IMR-90 (cell line): ENCODE measurements at places on chromosomes 5 and 9.

DNA sequence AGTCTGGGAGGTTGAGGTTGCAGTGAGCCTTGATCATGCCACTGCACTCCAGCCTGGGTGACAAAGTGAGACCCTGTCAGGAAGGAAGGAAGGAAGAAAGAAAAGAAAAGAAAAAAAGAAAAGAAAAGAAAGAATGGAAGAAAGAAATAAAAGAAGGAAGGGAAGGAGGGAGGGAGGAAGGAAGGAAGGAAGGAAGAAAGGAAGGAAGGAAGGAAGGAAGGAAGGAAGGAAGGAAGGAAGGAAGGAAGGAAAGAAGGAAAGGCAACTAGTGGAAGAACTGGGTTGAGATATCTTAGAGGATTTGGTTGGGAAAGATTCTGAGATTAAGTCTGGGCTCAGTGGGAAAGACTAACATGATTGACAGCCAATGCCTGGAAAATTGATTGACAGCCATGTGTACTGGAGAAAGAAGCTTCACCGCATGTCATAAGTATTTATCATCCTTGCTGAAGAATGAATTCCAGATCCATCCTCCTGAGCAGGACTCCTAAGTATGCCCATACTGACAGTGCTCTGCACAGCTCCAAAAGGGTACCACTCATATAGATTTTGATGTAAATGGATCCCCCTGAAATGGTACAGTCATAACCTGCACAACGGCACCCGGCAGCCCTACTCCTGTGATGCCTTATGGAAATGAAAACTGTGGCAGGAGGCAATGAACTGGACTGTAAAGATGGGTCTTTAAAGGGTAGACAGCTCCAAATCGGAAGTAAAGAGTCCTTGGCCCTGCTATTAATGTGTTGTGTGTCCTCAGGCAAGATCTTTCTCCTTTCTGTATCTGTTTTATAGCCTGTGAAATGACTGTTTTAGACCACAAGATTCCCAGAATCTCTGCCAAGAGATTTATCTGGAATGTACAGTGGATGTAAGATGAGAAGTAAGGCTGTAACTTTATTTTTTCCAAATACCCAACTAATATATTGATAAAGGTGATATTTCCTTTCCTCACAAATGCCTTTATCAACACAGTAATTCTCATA is 16.9 kb upstream of the ADRA1B start:
- DNase-seq = peak; percentile 70
- H3K4me1 ChIP-seq = peaks cover 4% of the 10 kb centered on the region
- H3K4me3 ChIP-seq = no peak overlapping the region

- no peak overlapping the region for H3K27ac ChIP-seq
- no peaks in the 10 kb centered on the region for H3K4me1 ChIP-seq
- peaks cover 11% of the 10 kb centered on the region for H3K27me3 ChIP-seq
- no peak for DNase-seq
- H3K4me3 ChIP-seq = no peak overlapping the region
Observed at GRCh38 chr5:36310138-36310537, 8.4 kb upstream of the RANBP3L start.

- H3K27me3 ChIP-seq = no peaks in the 10 kb centered on the region
- no peak for DNase-seq
- no peaks in the 10 kb centered on the region for H3K36me3 ChIP-seq
Observed at GRCh38 chr5:75993643-75994520, 89.3 kb upstream of the SV2C start.

GRCh38 chr5:106675687-106676086 is 995.0 kb downstream of the EFNA5 start:
- no peak overlapping the region for H3K27ac ChIP-seq
- no peaks in the 10 kb centered on the region for H3K27me3 ChIP-seq
- no peak overlapping the region for H3K4me3 ChIP-seq
- H3K36me3 ChIP-seq = no peaks in the 10 kb centered on the region
- DNase-seq = peak; percentile 19

DNA sequence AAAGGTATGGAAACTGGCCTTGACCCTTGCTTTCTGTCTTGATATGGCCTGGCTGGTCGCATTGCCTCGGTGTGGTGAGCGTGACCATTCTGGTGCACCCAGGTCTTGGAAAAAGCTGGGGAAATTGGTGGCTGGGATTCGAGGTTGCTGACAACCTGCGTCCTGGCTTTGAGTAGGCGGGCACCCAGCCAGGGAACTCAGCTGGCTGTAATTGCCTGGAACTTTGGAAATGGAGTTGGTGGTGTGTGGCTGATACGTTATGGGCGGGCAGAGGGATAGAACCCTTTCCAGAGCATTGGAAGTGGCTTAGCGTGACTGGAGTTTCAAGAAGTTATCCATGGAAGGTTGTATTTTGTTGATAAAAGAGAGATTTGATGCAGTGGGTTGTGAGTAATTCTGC is 35.2 kb downstream of the KCNMB1 start:
- H3K4me3 ChIP-seq = no peak overlapping the region
- DNase-seq = no peak
- H3K27ac ChIP-seq = no peak overlapping the region

DNA sequence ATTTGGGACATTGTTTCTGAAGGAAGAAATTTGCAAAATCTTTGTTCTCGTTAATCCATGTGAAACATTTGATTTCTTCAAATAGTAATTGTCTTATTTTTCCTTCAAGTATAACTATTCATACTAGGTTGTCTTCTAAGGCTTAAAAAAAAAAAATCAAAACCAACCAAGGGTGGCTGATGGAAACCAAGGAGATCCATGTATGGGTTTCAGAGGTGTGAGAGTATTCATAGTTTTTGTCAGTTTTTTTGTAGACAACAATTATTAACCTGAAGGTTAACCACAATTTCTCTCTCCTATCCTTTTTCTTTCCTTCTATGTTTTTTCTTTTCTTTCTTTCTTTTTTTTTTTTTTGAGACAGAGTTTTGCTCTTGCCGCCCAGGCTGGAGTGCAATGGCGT is 35.4 kb downstream of the KDM4C start:
- peaks cover 1% of the 10 kb centered on the region; the same call in 1 of the 2 replicates for H3K36me3 ChIP-seq
- H3K4me3 ChIP-seq = no peak overlapping the region
- H3K27ac ChIP-seq = no peak overlapping the region
- H3K4me1 ChIP-seq = peaks cover 3% of the 10 kb centered on the region; the same call in 1 of the 2 replicates
